ENCODE measurements at places on chromosomes 13 and 19. TPM values are rescaled to one million over a fixed set of nuclear protein-coding genes. Genes with fewer than 3 reads are reported as not detected.

DNA sequence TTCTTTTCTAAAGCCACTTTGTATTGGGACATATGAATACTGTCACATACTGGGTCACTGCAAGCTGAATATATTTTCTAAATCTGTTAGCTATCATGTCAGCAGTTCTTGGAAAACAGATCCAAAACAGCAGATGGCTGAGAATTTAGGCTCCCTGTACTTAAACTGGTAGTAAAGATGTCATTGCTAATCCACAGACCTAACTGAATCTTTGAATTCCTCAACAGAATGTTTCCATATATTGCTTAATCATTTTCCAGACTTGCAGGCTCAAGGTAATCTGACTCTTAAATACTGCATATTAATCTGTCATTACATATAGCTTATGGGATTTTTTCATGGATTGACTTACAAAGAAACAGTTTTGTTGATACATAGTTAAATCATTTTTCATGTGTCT is 639.0 kb upstream of the KLHL1 start:
- peak; percentile 15 for DNase-seq

- no peak for DNase-seq
These were observed 1.6 kb upstream of the PLEKHA4 start for GRCh38 chr19:48870048-48870447.

- no peak for DNase-seq
These were observed 1.7 kb upstream of the ANKRD10 start for GRCh38 chr13:110916301-110917142.

GRCh38 chr13:98776644-98777043 is 24.2 kb upstream of the SLC15A1 start:
- no peak for DNase-seq

The HSPB6 gene
- 19.7 TPM for polyA plus RNA-seq

The KLK15 gene
- not detected for polyA plus RNA-seq

The ZNF491 gene
- 7.4 TPM for polyA plus RNA-seq

The FGF14 gene
- polyA plus RNA-seq = 0.95 TPM

The USHBP1 gene
- polyA plus RNA-seq = 5.4 TPM

The MYH14 gene
- 22.9 TPM for polyA plus RNA-seq

The CGB3 gene
- not detected for polyA plus RNA-seq

The CYP2B6 gene
- polyA plus RNA-seq = 3.6 TPM

The MBD3L3 gene
- not detected for polyA plus RNA-seq

The PRODH2 gene
- 39.3 TPM for polyA plus RNA-seq

The UPK1A gene
- polyA plus RNA-seq = 13.1 TPM

All from left kidney (tissue), 8 donors.